LNCaP clone FGC (cell line): ENCODE measurements at places on chromosomes 7 and 10.

- no peak for DNase-seq
These were observed 30.9 kb upstream of the MAT1A start for GRCh38 chr10:80320377-80320776.

DNA sequence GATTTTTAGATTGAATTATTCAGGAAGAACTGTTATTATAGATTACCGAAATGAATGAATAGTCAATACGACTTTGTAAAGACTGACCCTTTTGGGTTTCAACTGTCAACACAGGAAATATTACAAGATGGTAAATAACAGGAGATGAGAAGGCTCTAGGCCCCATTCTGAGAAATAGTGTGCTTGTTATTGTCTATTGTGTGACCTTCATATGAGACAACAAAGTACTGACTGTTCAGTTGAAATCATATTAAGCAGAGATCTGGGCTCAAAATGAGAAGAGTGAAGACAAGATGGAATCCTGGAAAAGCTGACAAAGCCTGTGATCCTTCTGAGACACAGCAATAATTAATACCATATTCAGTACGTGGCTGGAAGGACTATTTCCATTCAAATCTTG is 503.8 kb downstream of the INHBA start:
- no peak for DNase-seq

GRCh38 chr7:42192066-42192465 is 44.9 kb downstream of the GLI3 start:
- no peak for DNase-seq

- no peak for DNase-seq
These were observed at the start of gene COPS6 for GRCh38 chr7:100088621-100089457. Gene COPS6, plus strand, starts transcription at chr7:100088969. Its CDS starts 22 bp downstream, at chr7:100088991.

GRCh38 chr10:58896229-58896628 is 280.2 kb upstream of the PHYHIPL start:
- no peak for DNase-seq

- DNase-seq: no peak
These were observed 184.2 kb downstream of the STK31 start for GRCh38 chr7:23893942-23894891.

GRCh38 chr7:26369593-26369992 is 77.9 kb downstream of the SNX10 start:
- DNase-seq: no peak

DNA sequence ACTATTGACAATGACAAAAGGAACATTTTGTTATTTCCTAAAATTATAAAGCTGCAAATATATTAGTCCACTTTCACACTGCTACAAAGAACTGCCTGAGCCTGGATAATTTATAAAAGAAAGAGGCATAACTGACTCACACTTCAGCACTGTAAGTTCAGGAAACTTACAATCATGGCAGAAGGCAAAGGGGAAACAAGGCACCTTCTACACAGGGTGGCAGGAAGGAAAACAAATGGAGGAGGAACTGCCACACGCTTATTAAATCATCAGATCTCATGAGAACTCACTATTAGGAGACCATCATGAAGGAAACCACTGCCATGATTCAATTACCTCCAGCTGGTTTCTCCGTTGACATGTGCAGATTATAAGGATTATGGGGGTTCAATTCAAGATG is 203.1 kb downstream of the TPK1 start:
- peak; percentile 42 for DNase-seq

- no peak for DNase-seq
These were observed 116.3 kb upstream of the SHH start for GRCh38 chr7:155928583-155928982.

DNA sequence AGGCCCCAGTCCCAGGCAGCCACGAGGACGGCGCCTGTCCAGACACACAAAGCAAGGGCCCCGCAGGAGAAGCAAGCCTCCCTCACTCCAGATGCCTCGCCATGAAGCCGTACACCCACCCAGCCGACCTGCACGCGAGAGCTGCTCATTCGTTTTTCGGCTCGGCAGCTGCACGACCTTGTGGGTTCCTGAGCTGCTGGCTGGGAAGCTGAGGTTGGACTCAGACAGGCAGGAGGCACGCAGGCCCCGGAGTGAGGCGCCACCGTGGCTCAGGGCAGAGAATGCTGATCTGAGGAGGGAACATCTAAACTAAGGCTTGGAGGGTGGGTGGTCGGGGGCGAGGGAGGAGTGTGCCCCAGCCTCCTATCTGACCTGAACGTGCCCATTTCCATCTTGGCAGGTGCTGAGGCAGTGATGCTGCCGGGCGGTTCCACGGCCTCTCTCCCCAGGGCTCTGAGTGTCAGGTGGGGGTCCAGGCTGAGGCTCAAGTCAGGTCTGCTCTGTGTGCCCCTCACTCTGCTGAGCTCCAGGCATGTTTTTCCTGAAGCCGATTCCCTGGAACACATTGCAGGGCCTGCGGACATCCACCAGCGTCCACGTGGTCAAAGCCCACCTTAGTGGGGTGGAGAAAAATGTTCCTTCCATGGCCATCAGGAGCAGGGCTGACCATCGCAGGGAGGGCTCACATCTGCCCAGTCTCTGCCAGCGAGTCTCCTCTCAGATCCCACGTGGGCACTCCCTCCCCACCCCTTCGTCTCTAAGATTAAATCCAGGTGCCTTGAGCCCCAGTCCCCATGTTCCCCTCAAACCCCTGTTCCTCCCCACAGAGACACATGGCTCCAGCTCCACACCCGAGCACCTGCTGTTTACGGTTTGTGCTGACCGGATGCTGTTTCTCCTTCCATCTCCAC is 28.1 kb upstream of the FAM20C start:
- no peak for DNase-seq

- DNase-seq: no peak
These were observed 19.5 kb downstream of the AMZ1 start for GRCh38 chr7:2707481-2707880.

DNA sequence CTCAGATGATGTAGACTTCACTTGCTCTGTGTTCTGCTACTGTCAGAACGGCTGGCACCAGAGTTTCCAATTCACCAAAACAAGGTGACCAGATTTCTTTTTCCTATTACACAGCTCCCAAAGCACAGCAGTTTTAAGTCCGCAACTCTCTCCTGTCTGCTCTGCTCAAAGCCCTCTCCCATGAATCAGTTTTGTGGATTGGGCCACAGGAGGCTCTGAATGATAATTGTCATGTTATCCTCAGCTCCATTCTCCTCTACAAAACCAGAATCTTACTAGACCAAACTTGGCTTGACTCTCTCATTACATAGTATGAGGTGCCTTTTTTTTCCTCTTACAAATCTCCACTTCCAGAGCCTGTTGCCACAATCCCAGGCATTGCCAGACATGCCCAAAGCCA is 223.5 kb downstream of the SNX13 start:
- DNase-seq: no peak

DNA sequence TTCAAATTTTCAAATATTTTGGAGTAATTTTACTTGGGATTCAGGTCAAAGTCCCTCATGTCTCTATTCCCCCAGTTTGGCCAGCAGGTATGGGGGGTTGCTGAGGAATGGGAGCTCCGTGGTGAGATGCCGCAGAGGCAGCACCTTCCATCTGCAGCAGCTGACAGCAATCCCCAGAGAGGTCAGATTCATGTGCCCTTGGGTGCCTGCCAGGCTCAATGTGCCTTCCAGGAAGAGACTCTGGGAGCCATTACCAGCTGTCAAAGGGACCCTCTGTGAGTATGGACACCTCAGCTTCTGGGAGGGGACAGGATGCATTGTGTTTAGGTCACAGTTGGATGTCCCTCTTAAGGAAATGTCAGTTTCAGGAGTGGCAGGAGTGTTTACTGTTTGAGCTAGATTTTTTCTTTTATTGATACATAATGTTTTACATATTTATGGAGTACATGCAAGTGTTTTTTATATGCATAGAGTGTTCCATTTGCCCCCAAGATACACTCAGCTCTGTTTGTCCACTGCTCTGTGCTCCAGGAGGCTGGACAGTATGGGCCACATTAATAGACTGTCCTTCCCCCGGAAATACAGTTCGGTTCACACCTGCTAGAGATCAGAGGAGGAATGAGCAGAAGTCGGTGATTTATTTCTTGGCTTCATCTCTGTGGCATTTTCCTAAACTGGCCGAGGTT is 75.3 kb upstream of the GRB10 start:
- peak; percentile 72 for DNase-seq

- no peak for DNase-seq
These were observed 61.8 kb upstream of the DNAJB6 start for GRCh38 chr7:157274991-157275427.

- DNase-seq: no peak
These were observed 5.0 kb downstream of the CXCL12 start for GRCh38 chr10:44379907-44380306.

DNA sequence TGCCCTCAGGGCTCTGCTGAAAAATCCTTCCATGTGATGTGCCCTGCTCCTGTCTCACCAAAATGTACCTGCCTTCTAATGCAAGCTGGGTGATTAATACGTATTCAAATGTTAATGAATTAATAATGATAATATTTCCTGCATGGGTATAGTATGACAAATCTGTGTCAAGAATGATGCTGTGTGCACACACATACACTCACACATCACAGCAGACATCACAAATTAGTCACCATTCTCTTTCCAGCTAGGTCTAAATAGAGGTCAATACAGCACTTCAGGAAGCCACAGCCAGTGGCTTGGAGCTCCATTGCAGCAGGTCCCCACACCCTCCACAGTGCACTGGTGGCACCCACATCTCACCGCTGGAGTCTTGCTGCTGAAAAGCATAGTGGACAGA is 681.2 kb upstream of the NRP1 start:
- no peak for DNase-seq

- no peak for DNase-seq
These were observed 54.7 kb downstream of the ZNF467 start for GRCh38 chr7:149718730-149719049.

GRCh38 chr7:106285855-106286492 is 1.2 kb upstream of the NAMPT start:
- no peak for DNase-seq

GRCh38 chr10:54470324-54470631 is 330.8 kb downstream of the PCDH15 start:
- no peak for DNase-seq

DNA sequence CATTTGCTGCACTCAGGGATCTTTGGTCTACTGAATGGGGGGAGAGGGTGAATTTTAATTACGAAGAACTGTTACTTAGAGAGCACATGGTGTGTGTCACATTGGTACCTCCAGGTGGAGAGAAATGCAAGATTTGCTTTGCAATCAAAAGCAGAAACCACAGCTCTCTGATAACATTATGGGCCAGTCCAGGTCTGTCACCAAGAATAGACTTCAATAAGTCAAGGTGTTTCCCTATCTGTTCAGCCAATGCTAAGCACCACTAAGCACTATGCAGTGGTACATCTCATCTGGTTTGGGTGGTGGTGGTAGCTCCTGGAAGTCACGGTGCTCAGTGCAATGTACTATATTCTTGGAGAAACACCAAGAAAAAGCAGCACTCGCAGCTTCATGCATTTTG is 119.6 kb upstream of the AFAP1L2 start:
- DNase-seq: no peak

DNA sequence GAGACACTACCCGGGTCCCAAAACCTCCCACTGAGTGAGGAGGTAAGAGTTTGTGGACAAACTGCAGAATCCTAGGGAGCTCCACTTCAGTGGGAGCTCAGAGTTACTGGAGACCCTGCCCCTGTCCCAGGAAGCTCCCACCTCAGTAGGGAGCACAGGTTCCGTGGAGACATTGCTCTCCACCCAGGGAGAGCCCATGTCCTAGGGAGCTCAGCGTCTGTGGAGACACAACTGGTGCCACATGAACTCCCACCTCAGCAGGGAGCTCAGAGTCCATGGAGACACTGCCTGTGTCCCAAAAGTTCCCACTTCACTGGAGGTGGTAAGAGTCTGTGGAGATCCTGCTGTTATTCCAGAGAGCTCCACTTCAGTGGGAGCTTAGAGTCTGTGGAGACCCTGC is 6.3 kb downstream of the MYO1G start:
- no peak for DNase-seq

GRCh38 chr10:117224881-117225280 is 16.0 kb upstream of the SLC18A2 start:
- DNase-seq: no peak

GRCh38 chr10:130513686-130514476 is 377.7 kb downstream of the GLRX3 start:
- DNase-seq: no peak

DNA sequence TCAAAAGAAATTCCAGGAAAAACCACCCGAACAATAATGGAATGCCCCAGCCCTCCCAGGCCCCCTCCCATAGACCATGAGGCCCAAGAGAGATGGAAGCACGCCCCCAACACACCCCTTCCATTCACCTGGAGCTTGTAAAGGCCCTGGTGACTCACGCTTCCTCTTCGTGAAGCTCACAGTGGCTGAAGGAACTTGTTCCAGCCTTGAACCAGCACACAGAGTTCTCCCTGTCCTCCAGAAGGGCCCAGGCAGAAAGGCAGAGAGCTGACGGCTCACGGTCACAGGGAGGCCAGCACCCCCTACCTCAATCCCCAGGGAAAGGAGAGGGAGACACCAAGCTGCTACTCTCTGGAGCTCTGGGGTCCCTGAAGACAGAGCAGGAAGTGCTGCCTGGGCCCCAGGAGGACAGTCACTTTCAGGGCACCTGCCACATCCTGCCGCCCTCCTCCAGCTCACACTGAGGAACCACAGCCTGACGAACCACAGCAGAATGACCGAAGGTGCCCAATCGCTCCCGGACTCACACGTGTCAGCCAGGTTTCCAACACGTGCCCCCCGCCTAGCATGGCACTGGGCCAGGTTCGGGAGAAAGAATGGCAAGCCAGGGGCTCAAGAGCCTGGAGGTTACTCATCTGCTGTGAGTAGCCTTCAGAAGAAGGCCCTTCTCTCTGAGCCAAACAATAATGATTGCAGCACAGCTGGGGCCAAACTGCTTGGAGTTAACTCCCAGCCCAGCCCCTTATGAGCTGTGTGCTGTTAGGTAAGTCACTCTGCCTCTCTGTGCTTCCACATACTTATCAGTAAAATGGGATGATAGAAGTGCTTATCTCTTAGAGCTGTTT is 52.8 kb downstream of the DLG5 start:
- no peak for DNase-seq

DNA sequence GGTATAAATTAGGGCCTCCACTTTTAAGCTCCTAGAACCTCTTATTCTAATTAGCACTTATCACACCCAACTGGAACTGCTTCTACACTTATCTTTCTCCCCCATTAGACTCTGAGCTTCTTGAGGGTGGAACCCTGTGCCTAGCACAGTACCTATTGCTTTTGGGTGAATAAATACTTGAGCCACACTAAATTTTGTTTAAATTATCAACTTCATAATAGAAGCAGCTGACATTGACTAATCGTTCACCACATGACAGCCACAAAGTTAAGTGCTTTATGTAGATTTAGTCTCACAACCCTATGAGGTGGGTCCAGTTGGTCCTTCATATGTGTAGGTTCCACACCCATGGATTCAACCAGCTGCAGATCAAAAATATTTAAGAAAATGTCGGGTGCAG is 36.0 kb upstream of the DNAJB12 start:
- DNase-seq: no peak

- peak; percentile 40 for DNase-seq
These were observed 922 bp downstream of the PPA1 start for GRCh38 chr10:70232155-70232858.

- DNase-seq: no peak
These were observed 33.4 kb downstream of the CCM2 start for GRCh38 chr7:45033261-45033930.

- no peak for DNase-seq
These were observed 491.3 kb downstream of the GLRX3 start for GRCh38 chr10:130627346-130628045.

- DNase-seq: no peak
These were observed 30.0 kb upstream of the ZNF722 start for GRCh38 chr7:63968629-63969028.

GRCh38 chr10:102616066-102616770 is 28.1 kb upstream of the TRIM8 start:
- DNase-seq: no peak
